Muscle of arm (tissue), 14 donors: ENCODE measurements at places on chromosomes 2 and 18. TPM values are rescaled to one million over a fixed set of nuclear protein-coding genes. Genes with fewer than 3 reads are reported as not detected.

DNA sequence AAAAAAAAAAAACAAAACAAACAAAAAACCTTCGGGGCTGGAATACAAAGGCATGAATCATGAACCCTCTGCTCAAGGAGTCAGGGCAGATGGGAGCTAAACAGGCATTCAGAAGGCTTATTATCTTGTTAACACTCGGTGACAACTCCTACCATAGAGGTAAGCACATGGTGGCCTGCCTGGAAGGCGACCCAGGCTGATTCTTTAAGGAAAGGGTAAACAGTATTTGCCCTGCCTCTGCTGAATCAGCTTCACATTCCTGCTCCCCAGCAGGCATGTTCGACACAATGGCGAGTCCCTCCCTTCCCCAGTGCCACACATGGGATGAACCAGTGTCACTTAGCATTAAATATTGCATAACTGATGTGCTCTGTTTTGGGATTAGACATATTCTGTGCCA, 191.9 kb downstream of the ARL4C start:
- DNase-seq, result no peak

The GALR1 gene
- 0.22 TPM for polyA plus RNA-seq

DNA sequence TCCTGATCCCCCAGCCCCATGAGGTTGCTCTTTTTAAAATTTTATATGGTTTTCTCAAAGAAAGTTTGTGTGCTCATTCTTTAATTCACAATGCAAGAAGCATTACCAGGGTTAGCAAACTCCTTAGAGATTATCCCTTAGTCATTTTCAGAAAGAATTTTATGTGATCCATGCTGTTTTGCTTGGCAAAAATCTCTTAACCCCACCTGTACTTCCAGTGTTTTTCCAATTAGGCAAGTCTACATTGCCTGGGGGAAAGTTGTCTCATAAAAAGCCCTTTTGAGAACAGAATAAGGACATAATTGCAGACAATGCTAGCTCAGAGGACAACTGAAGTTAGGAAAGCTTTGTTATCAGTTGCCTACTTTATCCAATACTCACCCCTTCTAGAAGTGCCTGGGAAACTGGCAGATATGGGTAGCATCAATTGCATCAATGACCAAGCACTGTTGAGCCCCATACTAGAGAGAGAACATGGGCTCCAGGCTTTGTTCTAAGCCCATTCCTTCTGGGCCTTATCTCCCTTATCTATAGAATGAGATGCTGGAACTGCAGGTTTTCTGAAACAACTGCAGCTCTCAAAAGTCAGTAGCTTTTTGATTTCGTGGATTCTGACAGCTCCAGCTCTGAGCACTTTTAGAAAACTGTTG, 265.9 kb upstream of the SPHKAP start:
- DNase-seq, result no peak

The UGT1A4 gene
- polyA plus RNA-seq, result not detected

The COLEC12 gene
- polyA plus RNA-seq, result 43.7 TPM

GRCh38 chr2:161141033-161141432, 19.2 kb upstream of the TANK start:
- no peak for DNase-seq

The ANKMY1 gene
- polyA plus RNA-seq, result 12.7 TPM

DNA sequence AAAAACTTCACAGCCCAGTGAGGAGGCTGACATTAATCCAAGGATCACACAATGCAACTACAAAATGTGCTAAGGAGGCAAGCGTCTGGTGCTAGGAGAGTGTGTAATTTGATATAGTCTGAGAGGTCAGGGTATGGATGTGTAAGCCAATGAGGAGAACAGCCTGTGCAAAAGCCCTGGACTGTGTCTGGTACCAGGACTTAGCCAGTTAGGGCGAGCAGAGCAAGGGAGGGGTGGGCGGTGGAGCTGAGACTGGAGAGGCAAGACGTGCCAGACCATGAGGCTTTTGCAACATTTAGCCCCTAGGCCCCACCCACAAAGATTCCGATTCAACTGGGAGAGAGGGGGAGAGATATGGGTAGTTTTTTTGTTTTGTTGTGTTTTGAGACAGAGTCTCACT, 33.5 kb upstream of the SPRED2 start:
- DNase-seq, result no peak

DNA sequence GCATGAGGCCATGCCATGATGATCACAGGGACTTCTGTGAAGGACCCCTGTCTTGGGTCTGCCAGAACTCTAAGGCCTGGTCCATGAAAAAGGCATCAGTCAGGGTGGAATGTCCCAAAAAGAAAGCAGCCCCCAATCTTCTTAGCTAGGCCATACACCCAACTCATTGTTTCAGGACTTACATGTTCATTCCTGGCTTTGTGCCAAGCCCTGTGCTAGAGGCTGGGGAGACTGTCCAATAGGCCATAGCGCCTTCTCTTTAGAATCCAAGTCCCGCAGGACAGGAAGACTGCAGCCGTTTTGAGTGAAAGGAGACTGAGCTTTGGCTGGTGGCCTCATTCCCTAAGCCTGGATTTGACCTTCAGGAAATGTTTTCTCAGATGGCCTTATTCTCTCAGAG, 247.3 kb downstream of the PRKCE start:
- peak; percentile 59 for DNase-seq

DNA sequence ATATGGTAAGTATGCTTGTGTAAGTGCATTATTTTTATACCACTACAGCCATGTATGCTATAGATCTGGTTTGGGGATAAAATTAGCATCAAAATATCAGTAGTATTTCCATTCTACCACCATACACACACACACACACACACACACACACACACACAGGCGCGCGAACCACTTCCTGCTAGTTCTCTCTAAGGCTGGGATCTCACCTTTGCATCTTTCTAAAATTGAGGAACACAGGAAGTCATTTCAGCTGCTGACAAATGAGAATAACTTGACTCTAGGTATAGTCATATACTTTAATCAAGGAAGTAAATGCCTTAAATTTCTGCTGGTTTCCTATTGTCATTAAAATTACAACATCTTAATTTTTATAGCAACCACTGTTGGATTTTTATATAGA, 72.5 kb downstream of the RBM43 start:
- DNase-seq, result no peak

DNA sequence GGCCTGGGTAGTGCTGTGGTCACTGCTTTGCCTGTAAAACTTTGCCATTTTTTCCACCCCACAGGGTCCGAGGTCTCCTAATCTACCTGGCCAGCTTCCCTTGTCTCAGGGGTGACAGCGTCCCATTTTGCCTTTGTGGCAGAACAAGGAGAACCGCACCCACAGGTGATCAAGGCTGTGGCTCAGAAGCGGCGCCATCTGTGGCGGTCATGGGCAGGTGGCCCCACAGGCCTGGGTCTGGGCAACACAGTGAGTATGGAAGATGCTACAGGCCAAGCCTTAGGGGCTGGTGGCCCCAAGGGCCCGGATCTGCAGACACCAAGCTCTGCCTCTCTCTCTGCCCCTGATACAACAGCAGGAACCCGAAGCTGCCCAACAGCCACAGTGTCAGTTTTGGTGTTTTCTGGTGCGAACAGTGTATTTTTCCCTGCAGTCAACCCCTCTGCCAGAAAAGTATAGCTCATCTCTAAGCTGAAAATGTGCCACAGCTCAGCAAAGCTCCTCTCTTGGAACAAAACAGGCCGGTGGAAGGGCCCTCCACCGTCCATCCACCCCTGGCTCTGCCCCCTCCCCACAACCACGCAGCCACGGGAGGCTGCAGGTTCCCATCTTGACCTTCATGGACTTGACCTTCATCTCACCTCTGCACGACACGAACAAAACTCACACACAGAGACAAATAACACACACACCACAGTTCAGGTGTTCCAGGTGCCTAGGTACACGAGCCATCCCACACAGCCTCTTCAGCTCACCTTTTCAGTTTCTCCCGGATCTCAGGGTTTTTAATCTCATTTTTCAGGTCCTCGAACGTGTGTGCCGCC, 96.7 kb downstream of the PXDN start:
- no peak for DNase-seq

The FLACC1 gene
- 1.1 TPM for polyA plus RNA-seq

DNA sequence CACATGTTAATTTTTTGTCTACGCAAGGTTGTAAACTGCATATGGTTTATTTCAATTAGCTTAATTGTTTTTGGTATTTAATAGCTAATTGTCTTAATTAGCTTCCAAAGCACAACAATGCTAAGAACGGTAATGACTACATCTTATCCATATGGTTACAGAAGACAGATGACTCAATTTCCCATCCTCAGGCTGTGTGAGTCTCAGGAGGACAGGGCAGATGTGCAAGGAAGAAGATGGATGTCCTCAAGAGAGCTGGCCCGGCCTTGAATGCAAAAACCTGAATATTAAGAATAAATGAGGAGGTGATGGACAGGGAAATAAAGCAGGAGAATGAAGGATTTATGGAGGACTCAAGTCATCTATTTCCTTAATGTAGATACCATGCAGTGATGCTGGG, 31.4 kb downstream of the SLC4A3 start:
- DNase-seq, result no peak

- DNase-seq, result no peak
These were observed 101.9 kb upstream of the RAB12 start for GRCh38 chr18:8507361-8507760.

The ALPI gene
- not detected for polyA plus RNA-seq

The IGFBP5 gene
- polyA plus RNA-seq, result 392 TPM

The FBXO48 gene
- polyA plus RNA-seq, result 2.3 TPM

DNA sequence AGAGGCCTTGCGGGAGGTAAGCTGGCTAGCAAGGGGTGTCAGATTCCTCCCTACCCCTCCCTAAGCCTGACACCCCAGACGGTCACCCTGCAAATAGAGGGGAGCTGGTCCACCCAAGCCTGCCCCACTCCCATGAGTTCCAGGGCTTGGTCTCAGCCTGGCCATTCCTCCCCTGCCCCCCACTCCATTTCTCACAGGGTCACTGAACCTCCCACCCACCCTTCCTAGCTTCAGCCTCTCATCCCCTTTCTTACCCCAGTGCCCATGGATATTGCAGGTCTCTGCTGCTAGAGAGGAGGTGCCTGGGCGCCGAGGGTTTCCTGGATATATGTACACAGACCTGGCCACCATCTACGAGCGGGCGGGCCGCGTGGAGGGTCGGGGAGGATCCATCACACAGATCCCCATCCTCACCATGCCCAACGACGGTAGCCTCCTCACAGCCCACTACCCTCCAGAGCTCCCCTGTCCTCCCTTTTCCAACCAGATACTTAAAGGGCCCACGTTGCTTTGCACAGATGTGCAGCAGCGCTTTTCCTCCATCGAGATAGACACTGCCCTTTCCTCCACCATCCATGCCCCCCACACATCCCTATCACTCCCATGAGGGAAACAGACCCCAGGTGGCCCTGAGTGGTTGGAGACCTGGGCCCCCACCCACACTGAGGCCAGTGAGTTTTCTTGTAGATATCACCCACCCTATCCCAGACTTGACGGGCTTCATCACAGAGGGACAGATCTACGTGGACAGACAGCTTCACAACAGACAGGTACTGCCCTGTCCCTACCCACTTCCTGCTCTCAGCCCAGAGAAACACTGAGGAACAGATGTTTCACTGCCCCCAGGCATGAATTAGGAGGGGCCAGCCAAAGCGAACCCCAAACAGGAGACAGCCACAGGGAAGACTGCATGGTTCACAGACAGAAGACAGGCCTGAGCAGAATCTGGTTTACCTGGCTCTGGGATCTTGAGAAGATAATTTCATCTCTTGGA, 15.2 kb upstream of the ANKRD53 start:
- DNase-seq, result no peak
